ENCODE measurements at places on chromosomes 2 and 18.

DNA sequence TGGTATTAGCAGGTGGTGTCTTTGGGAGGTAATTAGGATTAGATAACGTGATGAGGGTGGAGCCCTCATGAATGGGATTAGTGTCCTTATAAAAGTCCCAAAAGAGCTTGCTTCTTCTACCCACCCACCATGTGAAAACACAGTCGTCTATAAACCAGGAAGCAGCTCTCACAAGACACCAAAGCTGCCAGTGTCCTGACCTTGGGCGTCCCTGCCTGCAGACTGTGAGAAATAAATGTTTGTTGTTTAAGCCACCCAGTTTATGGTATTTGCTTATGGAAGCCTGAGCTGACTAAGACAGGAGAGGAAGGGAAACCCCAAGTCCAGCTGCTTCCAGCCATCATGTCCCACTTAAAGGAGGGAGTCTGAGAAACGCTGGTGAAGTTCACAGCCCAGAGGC, 13.6 kb downstream of the ADI1 start:
- DNase-seq = no peak

DNA sequence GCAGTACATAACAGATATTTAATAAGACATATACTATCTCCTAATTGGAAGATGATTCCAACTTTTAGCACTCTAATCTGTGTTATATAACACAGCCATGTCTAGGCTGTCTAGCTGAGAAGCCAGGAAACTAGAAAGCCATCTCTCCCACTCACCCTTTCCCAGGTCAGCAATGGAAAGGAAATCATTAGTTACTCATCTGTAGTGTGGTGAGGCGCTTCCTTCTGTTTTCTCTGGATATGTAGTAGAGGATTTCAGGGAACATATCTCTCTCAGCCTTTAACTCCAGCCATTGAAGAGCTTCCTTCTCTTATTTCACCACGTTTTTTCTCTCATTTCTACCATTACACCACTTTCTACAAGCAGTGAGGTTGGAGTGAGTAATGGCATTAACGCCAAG, 19.4 kb downstream of the RBBP8 start:
- DNase-seq = no peak

- peak; percentile 58 for DNase-seq
Measured at GRCh38 chr2:118202707-118203303, 114.5 kb downstream of the INSIG2 start.

DNA sequence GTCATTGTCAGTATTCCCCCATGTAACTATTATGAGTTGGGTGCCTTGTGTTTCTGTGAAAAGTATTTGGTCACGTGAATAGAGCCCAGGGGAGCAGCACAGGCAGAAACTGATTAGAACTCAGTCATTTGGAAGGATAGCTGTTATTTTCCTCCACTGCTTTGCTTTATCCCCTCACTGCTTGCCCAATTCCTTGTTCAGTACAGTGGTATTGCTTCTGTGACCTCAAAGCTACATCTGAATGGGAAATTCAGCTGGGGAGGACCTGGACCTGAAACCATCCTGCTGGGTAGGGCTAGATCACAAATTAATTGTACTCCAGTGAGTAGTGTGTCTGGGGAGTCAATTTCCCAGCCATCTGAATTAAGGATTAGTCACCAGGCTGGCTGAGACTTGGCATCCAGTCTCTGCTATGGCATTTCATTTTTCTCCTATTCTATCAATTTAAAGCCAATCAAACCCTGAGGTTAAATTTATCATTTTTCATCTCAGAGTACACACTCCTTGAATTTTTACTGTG, 1231.6 kb upstream of the GYPC start:
- no peak for DNase-seq

DNA sequence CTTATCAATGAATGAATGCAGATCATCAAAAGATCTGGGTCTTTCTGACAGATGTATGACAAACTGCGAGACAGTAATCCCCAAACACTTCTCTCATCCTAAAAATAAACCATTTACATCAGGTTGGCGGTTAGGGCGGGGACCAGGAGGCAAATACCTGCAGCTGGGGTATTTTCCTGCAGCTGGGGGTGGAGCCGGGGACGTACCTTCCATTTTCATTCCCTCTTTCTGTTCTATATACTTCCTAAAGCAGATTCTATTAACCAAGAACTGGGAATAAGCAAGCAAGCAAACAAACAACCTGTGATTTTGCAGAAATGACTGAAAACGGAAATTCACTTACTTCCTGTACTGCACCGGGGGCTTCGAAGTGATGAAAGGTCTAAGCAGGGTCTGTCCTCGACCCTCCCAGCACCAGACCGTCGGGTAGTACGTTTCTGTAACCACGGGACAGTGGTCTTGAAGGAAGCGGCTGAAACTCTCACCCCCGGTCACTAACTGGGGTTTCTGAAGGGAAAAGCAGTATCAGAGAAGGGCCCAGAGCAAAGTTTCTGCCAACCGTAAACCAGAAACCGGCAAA, 1.2 kb downstream of the ABHD3 start:
- peak; percentile 73 for DNase-seq

DNA sequence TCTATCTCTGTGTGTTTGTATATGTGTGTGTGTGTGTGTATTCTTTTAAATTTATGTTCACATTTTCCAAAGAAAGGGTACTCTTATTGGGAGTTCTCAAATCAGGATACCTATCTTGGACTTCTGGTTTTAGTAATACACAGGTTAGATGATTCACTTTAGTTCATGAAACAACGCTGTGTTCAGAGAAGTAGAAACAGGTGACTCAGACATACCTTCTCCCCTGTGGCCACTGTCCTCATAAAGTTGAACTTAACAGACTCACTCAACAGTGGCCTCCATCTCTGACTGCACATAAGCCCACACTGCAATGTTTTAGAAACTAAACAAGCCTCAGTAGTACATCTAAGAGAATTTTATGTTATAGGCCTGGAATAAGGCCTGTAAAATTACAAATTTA, 566.6 kb upstream of the VRK2 start:
- no peak for DNase-seq

- no peak for DNase-seq
Measured at GRCh38 chr2:183666031-183666430, 541.8 kb downstream of the NUP35 start.

- DNase-seq = no peak
Measured at GRCh38 chr2:210859314-210859713, 302.9 kb downstream of the CPS1 start.

DNA sequence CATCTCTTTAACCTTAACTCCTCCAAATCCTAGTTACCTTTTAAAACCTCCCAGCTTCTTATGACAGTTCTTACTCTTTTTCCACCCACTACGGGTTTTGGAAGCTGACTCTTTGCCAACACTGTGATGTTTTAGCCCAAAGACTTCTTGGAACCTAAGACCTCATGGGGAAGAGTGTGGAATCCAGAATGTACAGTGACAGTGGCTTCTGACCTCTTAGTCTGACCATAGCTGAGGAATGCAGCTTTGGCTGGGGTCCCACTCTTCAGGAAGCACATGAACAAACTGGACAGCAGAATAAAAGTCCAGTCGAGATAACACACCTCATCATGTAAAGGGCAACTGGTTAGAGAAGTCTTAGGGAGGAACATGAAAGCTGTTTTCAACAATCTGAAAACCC, 161.1 kb upstream of the PKDCC start:
- no peak for DNase-seq

GRCh38 chr2:53422979-53423378, 344.6 kb upstream of the CHAC2 start:
- peak; percentile 45 for DNase-seq

GRCh38 chr18:26425148-26425531, 123.2 kb downstream of the KCTD1 start:
- no peak for DNase-seq

DNA sequence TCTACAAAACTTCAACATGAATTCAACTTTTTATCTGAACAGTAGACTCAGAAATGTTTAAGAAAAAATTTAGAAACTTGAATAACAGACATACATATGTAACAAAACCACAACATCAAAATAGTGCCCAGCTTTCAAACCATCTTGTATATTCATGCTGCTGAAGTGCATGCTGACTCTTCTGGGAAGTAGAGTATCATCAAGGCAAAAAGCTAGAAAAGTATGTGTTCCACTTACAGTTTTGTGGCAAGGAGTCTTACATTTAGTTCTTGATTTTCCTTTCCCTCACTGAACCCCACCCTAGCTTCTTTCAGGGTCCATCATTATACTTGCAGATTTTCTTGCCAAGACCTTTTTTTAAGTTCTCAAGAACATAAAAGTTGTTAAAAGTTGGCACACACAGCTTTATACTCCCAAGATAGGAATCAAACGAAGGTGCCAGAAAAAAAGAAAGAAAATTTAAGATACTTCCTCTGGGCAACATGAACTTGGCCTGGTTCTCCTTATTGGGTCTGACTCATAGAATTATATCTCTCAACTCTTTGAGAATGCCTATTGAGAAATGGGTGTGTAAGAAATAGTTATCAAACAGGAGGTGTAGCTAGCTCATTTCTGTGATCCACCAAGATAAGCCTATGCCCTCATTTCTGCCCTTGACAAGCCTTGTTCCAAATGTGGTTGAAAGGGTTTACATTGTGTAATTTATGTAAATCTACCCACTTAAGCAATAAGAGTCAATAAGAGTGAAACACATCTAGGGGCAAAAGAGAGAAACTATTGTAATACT, 667.6 kb upstream of the ACVR2A start:
- no peak for DNase-seq

DNA sequence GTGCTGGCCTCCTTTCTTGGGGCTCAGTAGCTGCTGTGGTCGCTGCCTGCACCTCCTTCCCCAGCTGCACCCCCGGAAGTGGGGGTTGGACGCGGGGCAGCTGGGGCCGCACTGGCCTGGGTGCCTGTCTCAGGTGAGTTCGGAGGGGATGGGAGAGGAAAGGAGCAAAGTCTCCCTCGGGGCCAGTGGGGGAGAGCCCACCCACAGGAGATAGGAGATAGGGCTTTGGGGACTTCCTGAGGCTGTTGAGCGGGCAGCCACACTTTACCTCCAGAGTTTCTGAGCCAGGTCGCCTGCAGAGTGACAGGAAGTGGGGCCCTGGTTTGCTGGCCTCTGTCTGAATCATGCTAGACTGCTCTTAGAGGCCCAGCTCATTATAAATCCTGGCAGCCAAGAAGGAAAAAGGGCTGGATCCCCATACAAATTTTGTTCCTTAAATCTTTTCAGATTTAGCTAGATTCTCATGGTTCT, 8.1 kb downstream of the MBP start:
- DNase-seq = peak; percentile 70

- peak; percentile 36 for DNase-seq
Measured at GRCh38 chr2:233075966-233076339, 15.8 kb downstream of the INPP5D start.

- no peak for DNase-seq
Measured at GRCh38 chr2:31379747-31380146, 34.8 kb downstream of the XDH start.

DNA sequence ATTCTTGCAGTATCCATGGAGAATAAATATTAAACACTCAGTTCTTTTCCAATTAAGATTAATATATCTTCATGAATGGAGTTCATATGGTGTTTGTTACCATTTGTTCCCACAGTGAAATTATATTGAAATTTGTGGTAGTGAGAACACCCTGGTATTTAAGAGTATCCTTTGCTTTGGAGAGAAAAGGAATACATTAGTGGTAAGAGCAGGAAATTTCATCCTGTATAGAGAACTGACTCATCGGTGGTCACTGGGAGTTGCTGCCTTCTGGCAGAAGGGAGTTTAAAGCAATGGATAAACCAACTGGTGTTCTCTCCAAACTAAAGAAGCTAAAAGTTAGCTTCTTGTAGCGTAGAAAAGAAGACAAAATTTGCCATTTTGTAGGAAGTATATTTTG, 107.3 kb downstream of the MYO1B start:
- DNase-seq = no peak

GRCh38 chr2:42086500-42086953, 38.7 kb downstream of the PKDCC start:
- DNase-seq = peak; percentile 77

DNA sequence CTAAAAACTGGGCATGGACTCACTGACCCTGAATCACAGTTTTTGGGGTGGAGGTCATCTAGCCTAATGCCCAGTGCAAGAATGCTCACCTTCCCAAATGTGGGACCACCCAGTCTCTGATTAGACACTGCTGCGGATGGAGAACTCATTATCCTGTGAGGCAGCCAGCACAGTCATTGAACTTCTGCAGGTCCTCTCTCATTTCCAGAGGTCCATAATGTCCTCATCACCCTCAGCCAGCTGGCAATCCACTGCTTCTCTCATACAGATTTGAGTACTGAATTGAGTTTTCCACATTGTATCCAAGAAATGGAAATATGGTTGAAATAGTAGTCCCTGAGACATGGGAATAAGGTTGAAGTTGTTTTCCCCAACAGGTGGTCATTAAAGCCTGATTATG, 5.0 kb upstream of the MYO5B start:
- no peak for DNase-seq

DNA sequence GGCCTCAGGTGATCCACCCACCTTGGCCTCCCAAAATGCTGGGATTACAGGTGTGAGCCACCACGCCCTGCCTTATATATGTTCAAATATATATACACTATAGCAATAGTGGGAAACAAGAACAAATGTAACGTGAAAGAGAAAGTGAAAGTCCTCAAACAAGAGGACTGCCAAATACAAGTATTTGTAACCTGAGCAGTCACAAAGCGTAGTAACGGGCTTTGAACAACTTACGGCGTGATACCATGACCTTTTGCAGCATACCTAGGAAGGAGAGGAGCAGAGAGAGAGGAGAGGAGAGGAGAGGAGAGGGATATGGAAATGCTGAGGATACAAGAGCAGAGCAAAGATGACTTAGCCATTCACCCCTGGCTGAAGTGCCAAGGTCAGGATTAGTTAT, 113.8 kb upstream of the RGPD4 start:
- peak; percentile 14 for DNase-seq

DNA sequence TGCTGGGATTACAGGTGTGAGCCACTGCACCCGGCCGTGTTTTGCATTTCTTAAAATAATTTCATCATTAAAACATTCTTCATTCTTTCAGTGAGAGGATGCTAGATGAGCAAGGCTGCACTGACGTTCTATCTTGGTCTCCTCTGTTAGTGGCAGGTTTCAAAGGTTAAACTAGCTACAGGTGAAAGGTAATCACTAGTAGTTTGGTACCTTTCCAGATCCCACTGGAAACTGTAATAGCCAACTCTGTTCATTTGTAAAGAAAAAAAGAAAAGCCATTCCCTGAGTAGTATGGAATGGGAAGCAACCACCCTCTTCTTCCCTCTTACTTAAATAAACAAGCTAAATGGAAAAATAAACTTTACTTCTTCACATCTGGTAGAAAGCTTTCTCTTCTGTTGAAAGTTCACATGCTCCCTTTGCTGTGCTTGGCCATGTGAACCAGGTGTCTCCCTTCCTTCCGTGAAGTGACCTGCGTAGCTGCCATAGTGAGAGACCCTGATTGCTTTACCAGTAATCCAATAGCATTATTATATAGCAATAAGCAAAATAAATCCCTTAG, 94.0 kb downstream of the GREB1L start:
- DNase-seq = no peak

DNA sequence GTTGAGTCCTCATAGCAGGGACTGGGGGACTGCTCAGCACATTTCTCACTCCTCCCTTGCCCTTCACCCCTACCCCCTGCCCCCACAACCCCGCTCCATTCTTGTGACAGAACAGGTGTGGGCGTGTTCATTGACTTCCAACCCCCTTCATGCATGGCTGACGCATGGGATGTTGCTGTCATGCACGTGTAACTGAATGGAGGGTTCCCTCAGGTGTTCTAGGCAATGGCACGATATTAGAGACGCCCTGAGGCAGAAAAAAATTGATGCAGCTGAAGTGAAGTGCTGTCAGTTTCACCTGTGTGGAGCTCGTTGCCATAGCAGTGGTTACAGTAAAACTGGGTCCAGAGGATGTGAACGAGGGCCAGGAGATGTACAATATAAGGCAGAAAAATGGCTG, 6.5 kb upstream of the THOC1 start:
- DNase-seq = no peak

- DNase-seq = peak; percentile 46
Measured at GRCh38 chr2:218081063-218081462, 12.0 kb downstream of the RUFY4 start.
